ENCODE measurements at places on chromosomes 13 and 19.

DNA sequence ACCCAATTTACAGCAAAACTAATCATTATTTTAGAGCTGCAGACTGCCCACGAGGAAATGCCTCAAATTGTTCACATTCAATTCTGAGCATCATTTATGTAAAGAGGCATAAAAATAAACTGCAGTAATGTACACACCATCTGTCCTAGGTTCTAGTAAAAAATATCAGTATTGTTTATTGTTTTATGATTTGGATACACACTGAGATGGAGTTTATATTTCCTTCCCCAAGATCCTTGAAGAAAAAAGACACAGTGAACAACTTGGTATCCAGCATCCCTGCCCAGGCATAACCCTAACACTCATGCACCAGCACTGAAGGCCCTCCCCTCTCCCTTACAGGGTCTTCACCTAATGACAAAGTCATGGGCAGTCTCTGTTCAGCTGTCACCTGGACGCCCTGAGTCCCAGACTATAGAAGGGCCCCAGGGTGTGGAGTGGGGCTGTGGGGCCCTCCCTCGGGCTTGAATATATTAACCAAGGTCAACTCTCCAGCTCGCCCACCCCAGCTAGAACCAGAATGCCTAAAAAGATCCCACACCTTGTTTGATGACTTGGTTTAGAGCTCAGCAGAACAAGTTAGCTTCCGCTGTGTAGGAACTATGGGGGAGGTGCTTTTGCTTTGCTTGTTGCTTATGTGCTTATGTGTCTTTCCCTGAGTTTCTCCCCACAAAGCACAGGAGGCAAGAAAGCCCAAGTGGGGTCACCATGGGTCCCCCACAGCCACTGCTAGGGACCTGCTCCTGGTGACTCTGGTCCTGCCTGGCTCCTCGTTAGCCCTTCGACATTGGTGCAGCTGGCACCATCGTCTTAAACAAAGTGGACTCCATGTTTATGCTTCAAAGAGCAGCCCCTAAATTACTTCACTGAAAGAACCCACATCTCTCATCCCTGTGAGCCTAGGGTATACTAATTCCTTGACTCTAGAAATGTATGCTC, 111.1 kb downstream of the COL4A1 start:
- DNase-seq, result no peak

DNA sequence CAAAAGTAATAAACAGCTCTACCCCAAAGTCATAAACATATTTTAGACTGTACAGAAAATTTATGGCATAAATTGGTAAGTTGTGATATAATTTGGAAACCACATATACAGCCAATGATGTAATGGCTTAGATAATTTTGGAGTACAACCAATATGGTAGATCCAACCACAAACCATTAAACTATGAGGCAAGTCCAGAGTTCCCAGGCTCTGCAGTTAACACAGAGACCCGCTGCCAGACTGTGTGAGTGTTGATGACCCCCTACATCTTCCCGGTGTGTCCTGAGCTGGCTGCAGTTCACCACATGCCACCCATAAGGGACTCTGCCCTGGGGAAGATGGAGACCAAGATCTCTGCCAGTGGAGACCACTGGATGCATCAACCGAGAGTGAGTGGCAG, 9.9 kb upstream of the SERPINE3 start:
- DNase-seq, result no peak

- DNase-seq, result no peak
Observed at GRCh38 chr19:39047073-39047472, 14.7 kb upstream of the FBXO27 start.

DNA sequence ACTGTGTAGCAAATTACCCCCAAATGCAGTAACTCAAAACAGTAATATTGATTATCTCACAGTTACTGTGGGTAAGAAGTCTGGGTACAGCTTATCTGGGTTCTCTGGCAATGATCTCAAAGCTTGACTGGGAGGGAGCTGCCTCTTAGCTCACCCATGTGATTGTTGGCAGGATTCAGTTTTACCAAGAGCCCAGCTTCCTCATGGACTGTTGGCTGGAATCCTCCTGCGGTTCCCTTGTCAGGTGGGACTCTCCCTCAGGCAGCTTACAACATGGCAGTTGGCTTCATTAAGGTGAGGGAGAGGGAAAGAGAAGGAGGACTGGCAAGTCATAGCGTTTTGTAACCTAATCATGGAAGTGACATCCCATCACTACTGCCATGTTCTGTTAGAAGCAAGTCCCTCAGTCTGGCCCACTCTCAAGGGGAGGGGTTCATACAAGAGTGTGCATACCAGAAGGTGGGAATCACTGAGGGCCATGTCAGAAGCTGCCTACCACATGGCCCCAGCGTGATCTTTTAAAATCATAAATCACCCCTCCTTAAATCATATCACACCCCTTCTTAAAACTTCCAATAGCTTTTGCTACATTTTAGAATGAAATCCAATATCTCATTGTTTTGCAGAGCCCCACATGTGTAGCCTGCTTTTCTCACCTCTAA, 108.1 kb downstream of the OLFM4 start:
- no peak for DNase-seq

- no peak for DNase-seq
Observed at GRCh38 chr13:66681403-66681802, 548.7 kb downstream of the PCDH9 start.

DNA sequence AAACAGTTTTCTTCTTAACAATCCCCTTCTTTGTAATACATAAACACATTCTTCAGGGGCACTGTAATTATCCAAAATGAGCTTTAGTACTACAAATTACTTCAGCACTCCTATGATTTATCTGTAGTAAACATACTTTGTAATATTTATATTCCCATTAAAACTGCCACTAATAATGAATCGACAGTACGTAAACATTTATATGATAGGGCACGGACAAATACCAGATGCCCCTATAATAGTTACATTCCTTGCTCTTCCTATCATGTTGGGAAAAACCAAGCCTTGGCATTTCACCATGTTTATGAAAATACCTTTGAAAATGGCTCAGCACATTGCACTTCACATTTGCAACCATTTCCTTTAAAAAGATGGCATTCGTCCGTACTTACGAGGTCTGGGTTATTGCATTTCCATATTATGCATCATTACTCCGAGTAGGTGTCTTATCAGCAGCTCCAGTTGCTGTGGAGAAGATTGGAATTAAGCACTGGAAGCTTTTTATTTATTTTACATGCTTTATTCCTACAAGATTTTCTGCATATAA, 1043.4 kb downstream of the DIAPH3 start:
- no peak for DNase-seq

GRCh38 chr13:67977066-67977465, 746.9 kb upstream of the PCDH9 start:
- no peak for DNase-seq

- no peak for DNase-seq
Observed at GRCh38 chr13:21717817-21718216, 46.9 kb downstream of the FGF9 start.

- DNase-seq, result peak; percentile 43
Observed at GRCh38 chr19:21694171-21694906, 73.0 kb downstream of the ZNF100 start.

- DNase-seq, result no peak
Observed at GRCh38 chr13:110388108-110388943, 81.2 kb downstream of the COL4A2 start.

DNA sequence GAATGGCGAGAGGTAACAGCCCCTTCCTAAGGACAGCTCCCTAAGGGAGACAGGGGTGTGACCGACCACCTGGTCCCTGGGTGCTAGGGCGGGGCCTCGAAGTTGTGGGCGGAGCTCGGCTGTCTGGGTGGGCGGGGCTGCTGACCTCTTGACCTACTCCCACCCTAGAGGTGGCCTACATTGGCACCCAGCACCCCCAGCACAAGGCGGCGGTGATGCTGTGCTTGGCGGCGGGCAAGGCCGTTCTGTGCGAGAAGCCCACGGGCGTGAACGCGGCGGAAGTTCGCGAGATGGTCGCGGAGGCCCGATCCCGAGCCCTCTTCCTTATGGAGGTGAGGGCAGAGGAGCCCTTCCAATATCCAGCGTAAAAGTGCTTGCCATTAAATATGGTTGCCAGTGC, 2.4 kb downstream of the DHDH start:
- DNase-seq, result no peak

DNA sequence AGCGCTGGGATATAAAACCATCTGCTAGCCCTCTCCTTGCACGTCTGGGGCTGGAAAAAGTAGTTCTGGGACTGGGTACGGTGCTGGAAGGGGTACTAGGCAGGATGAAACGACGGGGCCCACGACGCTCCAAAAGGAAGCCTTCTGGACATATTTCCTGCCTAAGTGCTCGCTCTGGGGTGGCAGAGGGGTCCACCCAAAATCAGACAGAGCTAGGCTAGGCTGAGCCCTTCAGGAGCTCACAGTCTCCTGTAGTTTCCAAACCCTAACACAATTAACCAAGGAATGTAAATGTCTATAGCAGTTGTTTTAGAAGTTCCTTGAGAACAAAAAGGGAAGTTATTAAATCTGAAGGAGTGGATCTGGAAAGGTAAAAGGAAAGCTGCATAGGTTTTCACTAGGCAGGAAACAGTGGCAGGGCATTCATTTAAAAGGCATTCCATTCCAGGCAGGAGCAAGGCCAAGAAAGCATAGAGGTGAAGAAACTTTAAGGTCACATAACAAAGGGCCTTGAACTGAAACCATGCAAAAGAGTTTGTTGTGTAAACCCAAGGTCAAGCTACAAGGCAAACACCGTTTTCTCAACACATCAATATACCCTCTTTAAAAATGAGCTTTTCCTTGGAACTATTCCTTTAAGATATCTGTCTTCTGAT, 634 bp upstream of the DIAPH3 start:
- DNase-seq, result no peak

- no peak for DNase-seq
Observed at GRCh38 chr13:49305792-49306425, 58.2 kb downstream of the CDADC1 start.

- DNase-seq, result no peak
Observed at GRCh38 chr13:33752597-33752996, 65.4 kb upstream of the RFC3 start.

DNA sequence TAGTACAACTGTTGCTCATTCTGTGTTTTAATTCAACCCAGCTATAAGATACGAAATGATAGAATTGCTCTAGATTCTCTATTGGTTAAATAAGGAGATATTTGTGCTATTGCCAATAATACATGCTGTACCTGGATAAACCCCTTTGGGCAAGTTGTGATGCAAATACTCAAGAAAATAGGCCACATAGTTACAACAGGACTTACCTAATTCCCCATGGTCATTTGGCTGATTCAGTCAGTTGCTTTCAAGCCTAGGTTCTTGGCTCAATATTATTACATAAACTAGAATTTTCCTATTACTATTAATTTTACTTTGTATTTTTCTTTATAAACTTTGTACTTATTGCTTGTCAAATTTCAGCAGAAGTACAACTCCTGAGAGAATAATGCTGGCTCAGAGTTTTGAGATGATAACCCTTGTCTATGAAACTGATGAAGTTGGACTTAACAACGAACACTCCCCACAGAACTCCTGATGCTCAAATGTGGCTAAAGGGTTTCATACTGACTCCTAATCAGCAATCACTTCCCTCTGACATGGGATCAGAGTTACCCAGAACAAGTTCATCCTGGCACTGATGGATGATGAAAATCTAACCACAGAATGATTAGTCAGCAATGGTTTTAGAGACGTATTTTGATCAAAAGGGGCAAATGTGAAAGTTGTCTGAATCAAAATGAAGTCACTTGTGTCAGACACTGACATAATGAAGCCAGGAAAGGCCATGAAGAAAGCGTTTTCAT, 221.1 kb downstream of the ITGBL1 start:
- no peak for DNase-seq

DNA sequence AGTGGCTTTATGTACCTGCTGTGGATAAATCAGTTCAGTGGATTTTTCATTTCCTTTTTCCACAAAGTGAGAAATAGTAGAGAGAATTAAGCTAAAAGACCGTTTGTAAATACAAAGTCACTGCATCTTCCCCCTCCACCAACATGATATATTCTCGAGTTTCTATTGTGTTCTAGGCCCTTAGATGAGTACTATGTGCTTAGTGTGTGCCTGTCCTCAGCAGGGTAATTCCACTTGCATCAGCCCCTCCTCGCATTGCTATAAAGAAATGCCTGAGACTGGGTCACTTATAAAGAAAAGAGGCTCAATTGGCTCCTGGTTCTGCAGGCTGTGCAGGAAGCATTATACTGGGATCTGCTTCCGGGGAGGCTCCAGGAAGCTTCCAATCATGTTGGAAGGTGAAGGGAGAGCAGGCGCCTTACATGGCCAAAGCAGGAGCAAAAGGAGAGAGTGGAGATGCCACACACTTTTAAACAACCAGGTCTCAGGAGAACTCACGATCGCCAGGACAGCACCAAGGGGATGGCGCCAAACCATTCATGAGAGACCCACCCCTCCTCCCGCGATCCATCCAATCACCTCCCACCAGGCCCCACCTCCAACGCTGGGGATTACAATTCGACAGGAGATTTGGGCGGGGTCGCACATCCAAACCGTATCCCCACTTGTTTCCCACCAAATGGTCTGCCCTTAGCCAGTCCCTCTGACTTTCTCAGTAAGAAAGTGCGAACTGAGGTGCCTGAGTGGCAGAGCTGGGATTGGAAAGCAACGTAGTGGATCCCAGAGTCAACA, 102.3 kb upstream of the ABCC4 start:
- no peak for DNase-seq

GRCh38 chr13:36673838-36674326, at the start of gene SERTM1:
Gene SERTM1 (plus strand): TSS chr13:36674020. CDS start chr13:36695079, 21,059 bp downstream.
- DNase-seq, result no peak

GRCh38 chr19:10861103-10861651, 10.2 kb upstream of the CARM1 start:
- peak; percentile 57 for DNase-seq

- no peak for DNase-seq
Observed at GRCh38 chr19:33512021-33512420, 9.6 kb downstream of the PEPD start.

DNA sequence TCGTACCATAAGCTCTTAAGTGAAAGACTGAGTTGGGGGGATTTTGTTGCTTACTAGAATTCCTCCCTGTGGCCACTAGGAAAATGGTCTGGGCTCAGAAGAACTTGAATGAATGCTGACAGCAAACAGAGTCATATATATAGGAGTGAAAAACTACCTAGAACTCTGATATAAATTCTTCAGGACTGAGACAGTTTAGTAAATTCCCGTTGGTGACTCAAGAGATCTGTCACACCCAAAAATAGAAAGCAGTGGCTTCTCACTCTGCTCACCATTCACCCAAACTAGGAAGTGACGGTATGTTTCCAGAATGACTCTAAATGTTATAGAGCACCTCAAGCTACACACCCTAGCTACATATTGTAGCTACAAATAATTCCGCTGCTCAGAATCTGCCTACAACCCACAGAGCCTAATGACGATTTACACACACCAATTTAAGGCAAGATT, 116.2 kb downstream of the TBC1D4 start:
- DNase-seq, result no peak

DNA sequence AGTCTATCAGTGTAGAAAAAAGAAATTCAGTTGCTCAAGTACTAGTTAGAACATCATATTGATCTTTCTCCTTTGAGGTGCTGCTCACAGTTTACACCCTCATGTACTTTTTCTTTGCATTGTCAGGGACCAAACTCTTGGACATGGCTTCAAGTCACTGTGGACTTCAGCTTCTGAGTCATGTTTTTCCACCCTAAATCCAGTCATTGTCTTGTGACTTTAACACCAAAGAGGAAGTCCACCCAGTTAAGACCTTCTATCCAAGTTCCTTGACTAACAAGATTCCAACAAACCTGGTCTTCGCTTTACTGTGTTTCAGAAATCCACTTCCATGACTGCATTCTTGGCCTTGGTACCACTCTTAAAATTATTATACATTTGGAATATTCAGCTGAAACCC, 206.7 kb upstream of the ARGLU1 start:
- no peak for DNase-seq

Measured in hematopoietic multipotent progenitor cell treated with erythropoietin and hydrocortisone succinate and interleukin-3 and kit ligand, for 17 days (in vitro differentiated cells).